ENCODE measurements at places on chromosomes 1 and 21. TPM values are rescaled to one million over a fixed set of nuclear protein-coding genes. Genes with fewer than 3 reads are reported as not detected.

The CRTC2 gene
- 3.1 TPM for total RNA-seq

The TMEM222 gene
- 14.1 TPM for total RNA-seq

The OR2L5 gene
- total RNA-seq, result not detected

The FMO1 gene
- total RNA-seq, result 5.7 TPM

The LCE3E gene
- total RNA-seq, result not detected

The ADORA3 gene
- total RNA-seq, result 0.52 TPM

All from skeletal muscle tissue (tissue), 5 donors.